ENCODE measurements at places on chromosomes 5 and 9.

- no peak for DNase-seq
Measured at GRCh38 chr5:133919148-133920136, 49.0 kb downstream of the C5orf15 start.

- no peak for DNase-seq
Measured at GRCh38 chr9:134925011-134925511, 7.3 kb upstream of the FCN1 start.

DNA sequence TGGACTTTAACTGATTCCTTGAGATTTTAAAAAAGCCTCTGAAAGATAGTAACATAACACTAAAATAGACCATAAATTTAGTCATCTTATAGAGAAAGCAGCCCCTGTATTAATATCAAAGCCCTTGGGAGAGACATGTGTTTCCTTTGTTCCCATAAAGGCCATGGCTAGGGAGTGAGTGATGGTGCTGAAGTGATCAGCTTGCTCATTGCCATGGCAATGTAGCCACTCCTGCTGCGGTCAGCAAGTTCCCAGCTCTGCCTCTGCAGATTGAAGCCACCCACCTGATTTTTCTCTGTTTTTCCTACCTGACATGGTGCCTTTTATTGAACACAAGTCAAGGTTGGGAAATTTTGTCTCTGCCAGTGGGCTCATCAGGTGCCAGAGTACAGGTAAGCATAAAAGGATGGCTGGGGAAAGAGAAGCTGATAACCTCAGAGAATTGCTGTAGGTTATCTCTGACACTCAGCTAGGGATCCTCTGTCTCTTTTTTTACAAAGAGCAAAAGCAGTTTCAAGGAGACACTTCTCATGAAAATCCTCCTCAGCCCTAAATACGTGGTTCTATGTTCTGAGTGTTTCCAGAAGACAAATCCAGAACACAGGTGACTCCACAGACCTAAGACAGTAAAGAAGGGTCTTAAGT is 296.3 kb upstream of the NMUR2 start:
- DNase-seq = no peak

GRCh38 chr9:89481538-89481915 is 16.4 kb downstream of the SEMA4D start:
- DNase-seq = no peak

- DNase-seq = no peak
Measured at GRCh38 chr9:127187231-127187956, 65.0 kb upstream of the ANGPTL2 start.

GRCh38 chr5:159620853-159621540 is 290.7 kb upstream of the IL12B start:
- DNase-seq = no peak

DNA sequence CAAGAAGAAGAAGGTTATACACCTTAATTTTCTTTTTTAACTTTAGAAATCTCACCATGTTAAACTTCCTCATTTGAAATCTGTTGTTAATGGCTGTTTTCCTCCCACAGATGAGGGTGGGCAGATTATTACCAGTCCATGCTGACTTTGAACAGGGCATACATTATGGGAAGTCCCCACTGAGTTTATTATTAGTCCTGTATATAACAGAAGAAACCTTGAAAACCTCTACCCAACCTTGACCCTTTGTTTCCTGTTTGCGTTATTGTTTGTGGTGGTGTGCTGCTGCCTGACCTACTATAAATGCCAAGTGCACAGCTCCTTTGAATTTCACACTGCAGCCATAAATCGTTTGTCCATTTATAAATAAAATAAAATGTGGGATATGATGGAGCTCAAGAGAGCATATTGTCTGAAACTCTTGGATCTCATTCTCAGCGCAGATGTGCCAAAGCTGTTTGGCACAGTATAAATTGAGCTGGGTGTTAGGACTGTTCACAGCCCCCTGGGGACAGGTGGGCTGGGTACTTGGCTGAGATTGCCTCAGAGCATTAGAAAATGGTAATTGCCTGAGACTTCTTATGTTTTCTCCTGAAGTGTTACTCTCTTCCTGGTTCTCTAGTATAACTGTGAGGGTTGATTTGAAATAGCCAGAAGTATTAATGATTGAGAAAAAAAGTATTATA is 139.6 kb downstream of the SPATA31D1 start:
- no peak for DNase-seq

DNA sequence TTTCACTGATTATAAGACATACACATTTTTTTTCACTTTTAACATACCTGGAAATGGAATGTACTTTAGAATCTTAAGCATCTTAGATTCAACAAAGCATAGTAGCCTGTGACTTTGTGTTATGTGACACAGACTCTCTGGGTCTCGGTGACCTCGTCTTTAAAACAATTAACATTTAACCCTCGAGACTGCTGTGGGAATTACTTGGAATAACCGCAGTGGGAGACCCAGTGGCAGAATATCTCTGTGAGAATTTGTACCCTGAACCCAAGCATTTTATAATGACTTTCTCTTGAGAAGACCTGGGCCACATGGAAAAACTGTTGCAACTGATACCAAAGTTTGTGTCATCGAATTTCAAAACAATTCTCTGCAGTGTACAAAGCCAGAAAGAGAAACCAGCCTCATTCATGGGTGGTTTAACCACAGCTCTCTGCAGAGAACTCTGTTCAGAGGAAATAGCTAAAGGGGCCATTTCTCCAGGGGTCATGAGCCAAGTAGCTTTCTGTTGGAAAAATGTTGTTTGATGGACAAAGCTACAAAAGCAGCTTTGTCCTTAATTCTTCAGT is 10.0 kb upstream of the RETREG1 start:
- no peak for DNase-seq

DNA sequence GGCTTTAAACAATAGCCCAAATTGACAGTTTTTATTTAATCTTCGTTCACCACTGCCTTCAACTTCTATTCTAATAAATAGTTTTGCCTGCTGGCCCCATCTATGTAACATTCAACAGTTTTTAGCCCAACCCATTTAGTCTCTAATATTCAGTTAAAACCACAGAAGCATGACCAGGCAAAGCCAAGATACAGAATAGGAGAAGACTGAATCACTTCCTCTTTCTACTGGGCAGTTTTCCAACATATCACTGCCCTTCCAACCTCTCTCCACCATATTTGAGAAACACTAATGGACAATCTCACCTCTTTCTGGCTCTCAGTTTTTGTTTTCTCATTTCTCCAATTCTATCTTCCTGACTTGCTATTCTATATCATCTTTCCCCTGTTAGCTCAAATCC is 352.9 kb downstream of the DNAH5 start:
- no peak for DNase-seq

DNA sequence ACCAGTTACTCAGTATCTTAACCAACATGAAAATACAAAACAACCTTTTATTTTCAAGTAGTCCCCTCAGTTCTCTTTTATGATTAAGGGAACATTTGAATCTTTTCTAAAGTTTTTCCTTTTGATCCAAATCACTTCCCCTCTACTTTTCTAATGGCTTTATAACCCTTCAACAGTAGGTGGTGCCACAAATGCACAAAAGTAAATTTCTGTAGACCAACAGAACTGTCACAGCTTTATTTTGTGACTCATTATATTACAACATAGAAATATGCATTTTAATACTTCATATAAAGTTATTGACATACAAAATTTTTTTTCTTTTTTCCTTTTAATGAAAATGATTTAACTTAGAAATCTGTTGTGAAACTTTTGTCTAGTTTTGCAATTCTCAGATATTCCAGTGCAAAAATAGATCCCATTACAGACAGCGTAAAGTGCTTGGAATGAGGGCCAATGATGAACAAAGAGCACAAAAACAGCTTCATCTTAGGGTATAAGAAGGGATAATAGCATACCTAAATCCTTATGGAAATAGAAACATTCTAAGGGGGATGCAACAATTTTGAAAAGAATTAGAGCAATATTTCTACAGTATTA is 17.0 kb downstream of the NIPSNAP3B start:
- DNase-seq = no peak

DNA sequence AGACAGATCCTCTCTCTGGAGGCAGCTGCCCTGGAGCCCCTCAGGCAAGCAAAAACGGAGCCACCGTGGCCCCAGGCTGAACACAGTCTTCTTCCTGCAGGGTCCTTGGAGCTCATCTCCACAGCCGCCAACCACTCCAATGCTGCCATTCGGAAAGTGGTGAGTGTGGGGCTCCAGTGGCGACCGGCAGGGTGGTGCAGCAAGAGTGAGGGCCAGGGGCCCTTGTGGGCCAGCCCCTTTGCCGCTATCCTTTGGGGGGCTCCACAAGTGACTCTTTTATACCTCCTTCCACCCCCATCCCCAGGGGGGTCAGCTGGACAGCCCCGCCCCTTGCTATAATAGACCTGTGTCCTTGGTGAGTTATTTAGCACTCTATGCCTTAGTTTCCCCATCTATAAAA is 47.4 kb upstream of the SUSD3 start:
- no peak for DNase-seq

DNA sequence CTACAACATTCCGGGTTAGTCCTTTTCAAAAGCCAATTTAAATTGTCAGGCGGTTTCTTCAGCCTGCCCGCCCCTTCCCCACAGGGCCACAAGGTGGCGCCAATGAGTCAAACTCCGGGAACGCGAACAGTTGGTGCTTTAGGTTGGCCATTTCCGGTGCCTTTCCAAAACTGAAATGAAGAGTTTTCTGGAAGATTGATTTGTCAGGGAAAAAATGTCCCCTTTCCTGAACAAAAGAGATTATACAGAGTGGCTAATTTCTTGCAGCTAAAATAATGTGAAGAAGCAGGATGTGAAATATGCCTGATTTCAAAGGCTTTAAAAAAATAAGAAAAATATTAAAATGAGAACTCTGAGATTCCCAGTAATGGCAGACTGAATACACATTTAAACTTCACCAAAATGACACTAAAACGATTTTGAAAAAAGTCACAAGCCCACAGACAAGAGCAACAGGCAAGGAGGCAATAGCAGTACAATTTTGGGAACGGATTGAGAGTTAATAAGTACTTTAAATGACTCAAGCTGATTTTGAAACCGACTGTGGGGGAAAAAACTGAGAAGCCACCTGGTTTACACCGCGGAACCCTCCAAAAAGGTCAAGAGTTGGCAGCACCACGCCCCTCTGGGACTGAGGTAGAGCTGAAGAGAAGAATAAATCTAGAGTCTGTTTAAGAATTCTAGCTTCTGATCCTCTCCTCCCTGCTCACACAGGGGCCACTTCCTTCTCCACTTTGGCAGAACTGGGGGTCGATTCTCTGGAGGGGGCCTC is 45.7 kb downstream of the SLC46A2 start:
- DNase-seq = peak; percentile 50

- no peak for DNase-seq
Measured at GRCh38 chr5:27854243-27854852, 816.0 kb upstream of the CDH9 start.

GRCh38 chr9:98962181-98962560 is 18.5 kb downstream of the COL15A1 start:
- no peak for DNase-seq

DNA sequence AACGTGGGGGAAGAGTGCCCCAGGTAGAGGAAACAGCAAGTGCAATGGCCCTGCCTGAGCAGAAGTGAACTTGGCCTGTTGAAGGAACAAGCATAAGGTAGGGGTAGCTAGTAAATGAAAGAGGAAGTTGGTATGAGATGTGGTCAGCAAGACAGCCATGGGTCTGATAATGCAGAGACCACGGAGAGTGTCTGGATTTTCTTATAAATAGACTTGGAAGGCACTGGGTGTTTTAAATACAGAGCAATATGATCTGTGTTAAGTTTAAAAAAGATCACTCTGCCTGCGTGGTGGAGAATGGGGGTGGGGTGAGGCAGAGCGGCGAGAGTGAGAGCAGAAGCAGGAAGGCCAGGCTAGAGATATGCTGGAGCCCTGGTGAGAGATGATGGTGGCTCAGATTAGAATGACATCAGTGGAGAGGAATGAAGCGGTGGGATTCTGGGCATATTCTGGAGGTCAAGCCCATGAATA is 4.2 kb downstream of the ADAM19 start:
- DNase-seq = no peak

GRCh38 chr5:6461006-6461405 is 12.3 kb downstream of the UBE2QL1 start:
- no peak for DNase-seq

- no peak for DNase-seq
Measured at GRCh38 chr9:115945009-115945431, 208.6 kb upstream of the PAPPA start.

GRCh38 chr9:135478829-135479468 is 633 bp upstream of the PPP1R26 start:
- no peak for DNase-seq

DNA sequence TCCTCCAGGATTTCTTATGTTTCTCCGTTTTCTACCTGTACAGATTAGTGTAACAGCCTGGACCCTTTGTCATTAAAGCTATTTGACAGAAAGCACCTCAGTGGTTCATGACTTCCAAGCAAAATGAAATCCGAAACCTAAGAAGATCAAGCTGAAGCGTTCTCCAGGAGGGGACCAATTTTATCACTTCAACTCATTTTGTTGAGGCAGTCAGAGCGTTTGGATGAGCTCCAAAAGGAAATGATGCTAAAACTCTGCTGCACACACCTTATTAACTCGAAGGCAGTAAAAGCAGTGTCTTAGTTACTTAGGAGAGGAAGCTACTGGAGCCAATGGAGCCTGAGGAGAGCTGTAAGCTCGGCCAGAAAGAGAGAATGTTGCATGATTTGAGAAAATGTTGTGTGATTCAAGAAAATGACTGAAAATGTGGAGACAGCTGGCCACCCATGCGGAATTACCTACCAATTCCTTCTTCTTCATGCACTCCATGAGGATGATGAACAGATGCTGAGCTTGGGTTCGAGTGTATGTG is 346.7 kb upstream of the KLF9 start:
- DNase-seq = no peak

DNA sequence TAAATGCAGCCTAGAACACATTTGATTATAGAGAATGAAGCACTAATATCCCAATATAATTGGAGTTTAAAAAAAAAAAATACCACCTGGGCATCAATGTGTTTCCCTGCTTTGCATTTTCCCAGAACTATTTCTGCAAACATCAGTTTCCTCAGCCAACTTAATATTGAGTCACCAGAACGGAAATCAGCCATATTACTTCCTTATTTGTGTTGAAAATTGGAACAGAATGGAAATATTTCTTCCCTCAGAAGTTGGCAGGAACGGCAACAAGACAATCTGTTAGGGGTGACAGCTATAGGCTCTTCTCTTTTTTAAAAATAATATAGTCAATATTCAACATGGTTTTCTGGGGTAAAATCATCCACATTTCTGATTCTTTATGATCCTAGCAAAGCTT is 4.0 kb downstream of the MFAP3 start:
- no peak for DNase-seq

DNA sequence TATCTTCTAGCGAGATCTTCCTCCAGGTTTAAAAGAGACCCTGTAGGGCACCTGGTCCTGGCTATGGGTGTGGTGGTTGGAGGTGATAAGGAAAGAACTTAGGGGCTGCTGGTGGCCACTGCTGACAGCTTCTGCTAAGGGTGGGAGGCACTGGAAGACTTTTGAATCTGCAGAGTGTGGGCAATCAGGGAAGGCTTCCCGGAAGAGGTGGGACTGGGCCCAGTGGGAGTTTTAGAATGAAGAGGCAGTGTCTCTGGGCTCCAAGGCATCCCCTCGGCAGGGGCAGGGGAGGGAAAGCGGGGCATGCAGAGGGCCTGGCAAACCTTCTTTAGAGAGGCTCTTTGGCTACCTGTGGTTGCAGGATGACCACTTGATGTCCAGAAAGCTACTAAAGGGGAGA is 23.0 kb upstream of the DAB2IP start:
- no peak for DNase-seq

GRCh38 chr5:14756478-14756877 is 92.0 kb downstream of the OTULIN start:
- no peak for DNase-seq

Measured in nucleus accumbens (tissue), 56 donors.